ENCODE measurements at places on chromosomes 3 and 15.
A peak's percentile ranks its signal among the peaks of the same experiment; 100 is the strongest.

DNA sequence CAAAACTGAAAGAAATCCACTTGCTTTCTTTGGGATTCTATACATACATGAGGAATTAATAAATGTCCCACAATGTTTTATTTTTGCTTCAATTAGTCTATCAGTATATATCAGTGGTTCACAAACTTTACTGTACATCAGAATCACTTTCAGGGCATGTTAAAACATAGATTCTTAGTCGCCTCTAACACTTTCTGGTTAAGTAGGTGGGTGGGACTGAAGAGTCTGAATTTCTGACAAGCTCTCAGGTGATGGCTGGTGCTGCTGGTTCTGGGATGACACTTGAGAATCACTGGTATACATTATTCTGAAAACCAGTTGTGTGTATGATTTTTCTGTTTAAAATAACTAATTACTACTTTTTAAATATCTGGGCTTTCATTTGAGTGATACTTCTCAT lies 393.3 kb downstream of the TBC1D5 start:
- DNase-seq, result no peak

- no peak for DNase-seq
Measured at GRCh38 chr3:188554404-188554803, 400.4 kb downstream of the LPP start.

DNA sequence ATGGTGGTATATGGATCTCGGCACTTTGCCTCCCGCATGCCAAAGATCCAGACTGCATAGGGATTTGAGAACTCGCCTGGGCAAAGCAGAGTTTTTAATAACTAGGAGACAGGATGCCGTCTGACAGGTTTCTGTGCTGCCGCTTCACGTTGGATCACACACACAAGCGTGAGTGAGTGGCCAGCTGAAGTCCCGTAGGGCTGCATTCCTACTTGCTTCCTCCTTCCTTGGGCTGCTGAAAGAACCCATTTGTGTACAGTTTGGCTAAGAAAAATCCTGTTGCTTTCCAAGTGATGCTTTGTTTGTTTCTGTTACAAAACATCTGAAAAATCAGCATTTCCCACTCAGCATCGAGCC lies 604.3 kb upstream of the CFAP20DC start:
- DNase-seq, result no peak

- no peak for DNase-seq
Measured at GRCh38 chr3:129180461-129180860, 3.2 kb downstream of the CNBP start.

DNA sequence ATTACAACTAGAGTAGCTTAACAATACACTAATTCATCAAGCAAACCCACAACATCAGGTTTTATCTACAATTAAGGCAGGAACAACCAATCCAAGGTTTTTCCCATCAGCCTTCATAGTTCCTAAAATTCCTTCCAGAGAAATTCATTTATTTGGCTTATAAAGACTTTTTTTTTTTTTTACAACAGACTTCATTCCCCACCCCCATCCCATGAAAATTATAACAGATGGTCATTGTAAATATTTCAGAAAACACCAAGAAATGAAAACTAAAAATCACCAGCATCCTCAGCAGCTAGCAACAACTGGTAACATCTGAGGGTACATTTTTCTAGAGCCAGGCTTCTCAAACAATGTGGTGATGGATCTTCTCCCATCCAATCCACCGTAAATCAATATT lies 11.0 kb downstream of the SH3BP5 start:
- no peak for DNase-seq

- no peak for DNase-seq
Measured at GRCh38 chr15:75594276-75594675, 15.2 kb upstream of the PTPN9 start.

- DNase-seq, result no peak
Measured at GRCh38 chr3:111601810-111602209, 6.7 kb upstream of the ZBED2 start.

GRCh38 chr3:171286580-171287249 lies 173.5 kb downstream of the TNIK start:
- DNase-seq, result no peak

DNA sequence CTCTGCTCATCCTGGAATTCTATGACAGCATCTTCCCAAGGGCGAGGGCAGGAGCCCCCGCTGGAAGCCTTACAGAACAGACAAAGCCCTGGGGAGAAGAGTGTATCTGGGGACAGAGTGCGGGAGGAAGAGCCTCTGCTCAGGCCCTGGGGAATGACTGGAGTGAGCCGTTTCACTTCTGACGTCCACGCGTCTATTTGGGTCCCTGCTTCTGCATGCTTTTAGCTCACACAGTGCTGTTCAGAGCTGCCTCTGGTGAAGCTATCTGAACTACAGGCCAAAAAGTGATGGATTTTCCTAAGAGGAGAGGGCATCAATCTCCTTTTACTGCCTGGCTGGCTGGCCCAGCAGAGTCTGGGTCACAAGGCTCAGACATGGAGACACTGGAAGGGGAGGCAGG lies 311.8 kb downstream of the NTRK3 start:
- DNase-seq, result no peak

DNA sequence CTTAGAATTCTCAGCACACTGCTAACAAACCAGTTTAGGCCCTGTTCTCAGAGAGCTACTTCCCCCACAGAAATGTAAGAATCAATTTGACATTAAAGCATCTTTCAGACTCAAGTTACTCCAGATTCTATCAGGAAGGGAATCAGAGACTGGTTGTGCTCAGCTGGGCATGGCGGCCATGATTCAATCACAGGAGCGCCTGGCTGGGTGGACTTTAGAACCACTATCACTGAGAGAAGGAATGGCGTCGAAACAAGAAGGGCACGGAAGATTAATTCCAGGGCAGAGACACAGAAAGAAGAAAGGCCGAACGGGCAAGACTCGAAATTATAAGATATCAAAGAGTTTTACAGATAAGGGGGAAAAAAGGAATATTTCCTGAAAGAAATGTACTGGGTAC lies 6.2 kb downstream of the TNIK start:
- no peak for DNase-seq

DNA sequence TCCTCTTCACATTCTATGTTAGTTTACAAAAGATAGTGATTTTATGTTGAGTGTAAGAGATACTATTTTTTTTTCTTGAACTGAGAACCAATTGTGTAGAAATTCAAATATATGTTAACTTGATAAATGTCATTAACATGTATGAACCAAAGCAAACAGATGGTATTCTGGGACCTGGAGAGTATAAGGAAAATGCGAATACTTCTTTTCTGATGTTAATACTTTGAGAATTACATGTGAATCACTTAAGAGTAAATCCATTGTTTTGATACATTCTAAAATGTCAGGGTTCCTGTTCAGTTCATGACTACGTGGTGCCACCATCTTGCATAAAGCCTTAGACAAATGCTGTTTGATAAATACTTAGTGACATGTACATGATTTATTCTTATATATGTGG lies 541.3 kb downstream of the FGF12 start:
- no peak for DNase-seq

- DNase-seq, result peak; percentile 73
Measured at GRCh38 chr3:140845882-140846281, 95.8 kb upstream of the SLC25A36 start.

- peak; percentile 47 for DNase-seq
Measured at GRCh38 chr3:8416965-8417364, 84.7 kb upstream of the LMCD1 start.

DNA sequence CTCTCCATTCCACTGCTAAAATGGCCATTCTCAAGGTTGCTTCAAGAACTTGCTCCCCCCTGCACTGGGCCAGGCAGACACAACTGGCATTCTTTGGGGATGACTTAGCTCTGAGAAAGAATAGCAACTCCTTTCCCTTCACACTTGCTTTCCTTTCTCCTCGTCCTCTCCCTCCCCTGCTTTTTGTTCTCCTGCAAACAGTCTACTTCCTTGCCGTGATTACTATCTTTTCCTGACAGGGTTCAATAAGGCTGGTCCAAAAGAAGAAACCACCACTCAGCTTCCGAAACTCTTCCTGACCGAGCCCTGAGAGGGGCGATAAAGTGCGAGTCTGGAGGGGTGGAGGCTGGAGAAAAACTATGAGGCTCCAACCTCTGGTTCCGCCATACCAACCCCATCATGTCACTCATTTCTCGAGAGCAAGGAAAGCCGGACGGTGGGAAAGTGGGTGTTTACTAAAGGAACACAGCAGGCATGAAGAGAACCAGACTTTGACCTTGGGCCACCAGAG lies 5.0 kb downstream of the AMOTL2 start:
- DNase-seq, result no peak

DNA sequence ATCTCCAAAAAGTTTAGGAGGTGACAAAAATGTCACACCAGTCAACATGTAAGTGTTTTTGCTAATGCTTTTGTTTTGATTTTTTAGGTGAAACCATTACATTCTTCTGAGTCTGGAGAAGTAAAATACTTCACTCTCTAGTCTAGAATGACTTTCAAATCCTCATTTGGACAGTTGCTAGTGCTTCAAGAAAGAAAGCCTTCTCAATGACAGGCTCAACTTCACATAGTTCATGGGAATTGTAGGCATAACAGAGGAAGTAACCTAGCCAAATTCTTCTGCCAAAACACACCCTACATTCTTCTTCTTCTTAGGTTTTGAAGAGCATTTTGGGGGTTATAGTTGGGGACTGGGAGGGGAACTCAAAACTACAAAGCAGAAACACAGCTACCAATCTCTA lies 29.4 kb upstream of the HEG1 start:
- DNase-seq, result no peak

DNA sequence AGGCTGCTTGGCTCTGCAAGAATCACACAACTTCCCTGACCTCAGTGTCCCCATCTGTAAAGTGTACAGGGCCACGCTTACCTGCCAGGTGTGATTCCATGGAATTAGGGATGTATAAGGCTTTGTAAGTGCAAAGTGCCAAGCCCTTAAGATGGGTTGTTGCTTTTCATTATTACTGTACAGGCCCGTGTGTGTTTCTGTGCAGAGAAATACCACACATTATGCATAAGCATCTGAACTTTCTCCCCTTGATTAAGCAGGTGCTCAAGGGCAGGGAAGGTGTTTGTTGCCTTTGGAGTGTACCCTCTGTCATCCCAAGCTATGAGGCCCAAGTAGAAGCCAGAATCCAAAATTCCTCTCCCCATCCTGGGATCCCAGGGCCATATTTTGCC lies 13.6 kb upstream of the HRH1 start:
- DNase-seq, result no peak

DNA sequence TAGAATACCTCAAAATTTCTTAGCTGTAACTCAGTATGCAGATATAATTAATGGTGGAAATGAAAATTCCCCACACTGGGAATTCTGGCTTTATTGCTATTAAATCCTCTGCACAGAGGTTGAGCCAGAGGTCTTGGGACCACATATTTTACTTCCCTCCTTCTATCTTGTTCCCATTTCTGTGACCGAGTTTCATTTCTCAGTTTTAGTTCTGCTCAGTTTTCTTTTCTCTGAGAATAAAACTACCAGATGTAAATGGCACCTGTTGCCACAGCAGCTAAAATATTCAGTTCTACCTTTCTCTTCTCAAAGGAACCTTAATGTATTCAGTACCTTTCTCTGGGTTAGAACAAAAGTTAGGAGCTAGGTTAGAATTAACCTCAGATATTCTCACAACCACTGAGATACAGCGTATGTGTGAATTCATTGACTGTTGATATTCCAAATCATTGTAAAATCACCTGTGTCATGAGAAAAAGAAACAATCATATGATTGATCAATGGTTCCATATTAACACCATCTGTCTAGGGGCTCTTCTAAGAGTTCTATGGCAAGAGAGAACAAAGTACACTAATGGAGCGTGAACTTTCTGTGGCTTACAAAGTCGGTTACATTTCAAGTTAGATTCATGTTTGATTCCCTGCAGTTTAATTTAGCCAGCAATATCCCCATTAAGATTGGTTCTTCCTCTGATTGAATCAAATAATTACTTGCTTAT lies 374.1 kb downstream of the EFHB start:
- DNase-seq, result peak; percentile 4
